ENCODE measurements at places on chromosomes 7 and 10.
A peak's percentile ranks its signal among the peaks of the same experiment; 100 is the strongest.

- DNase-seq = no peak
Measured at GRCh38 chr10:111565542-111565941, 488.7 kb downstream of the ADRA2A start.

GRCh38 chr10:77616766-77617165 is 20.8 kb downstream of the KCNMA1 start:
- no peak for DNase-seq

- no peak for DNase-seq
Measured at GRCh38 chr10:70418229-70418628, 14.3 kb downstream of the EIF4EBP2 start.

GRCh38 chr7:157121184-157121715 is 17.5 kb upstream of the UBE3C start:
- DNase-seq = no peak

DNA sequence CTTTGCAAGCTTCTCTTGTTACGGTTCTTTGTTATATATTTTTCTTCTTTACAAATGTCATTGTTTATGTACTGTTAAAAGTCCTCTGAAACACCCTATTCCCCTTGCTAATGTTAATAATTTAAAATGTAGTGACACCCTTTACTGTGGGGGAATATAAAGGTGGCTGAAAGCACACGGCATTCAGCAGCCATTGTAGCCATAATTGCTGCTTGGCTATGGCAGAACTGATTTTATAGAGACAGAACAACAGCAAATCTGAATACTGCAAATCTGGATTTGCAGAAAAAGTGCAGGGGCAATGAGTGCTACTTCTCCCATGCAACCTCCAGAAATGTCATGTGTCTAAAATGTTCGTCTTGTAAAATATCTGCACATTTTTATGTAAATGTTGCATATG is 3.7 kb upstream of the WASL start:
- no peak for DNase-seq

GRCh38 chr10:49280001-49280408 is 19.0 kb upstream of the C10orf71 start:
- peak; percentile 23 for DNase-seq

GRCh38 chr10:44386546-44387052 is 1.7 kb upstream of the CXCL12 start:
- DNase-seq = no peak

GRCh38 chr7:46651070-46651469 is 730.0 kb upstream of the IGFBP3 start:
- DNase-seq = no peak

DNA sequence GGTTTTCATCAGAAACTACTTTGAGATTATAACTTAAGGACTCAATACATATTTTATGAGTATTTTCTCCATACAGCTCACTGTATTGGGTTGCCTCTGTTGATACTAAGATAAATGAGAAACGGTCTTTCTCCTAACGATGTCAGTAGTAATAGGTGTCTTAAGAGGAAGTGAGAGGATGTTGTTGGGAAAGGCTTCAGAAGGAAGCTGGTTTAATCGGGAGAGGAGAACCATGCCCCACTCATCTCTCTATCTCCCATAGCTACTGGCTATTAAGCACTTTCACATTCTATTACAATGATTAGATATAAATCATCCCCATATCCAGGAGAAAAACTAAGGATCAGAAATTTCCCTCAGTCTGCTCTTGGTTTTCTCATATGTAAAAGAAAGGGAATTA is 2.0 kb downstream of the CLEC5A start:
- DNase-seq = no peak

GRCh38 chr10:15472008-15472407 is 100.9 kb upstream of the FAM171A1 start:
- DNase-seq = no peak

- DNase-seq = no peak
Measured at GRCh38 chr7:3277604-3278572, 23.2 kb upstream of the SDK1 start.

DNA sequence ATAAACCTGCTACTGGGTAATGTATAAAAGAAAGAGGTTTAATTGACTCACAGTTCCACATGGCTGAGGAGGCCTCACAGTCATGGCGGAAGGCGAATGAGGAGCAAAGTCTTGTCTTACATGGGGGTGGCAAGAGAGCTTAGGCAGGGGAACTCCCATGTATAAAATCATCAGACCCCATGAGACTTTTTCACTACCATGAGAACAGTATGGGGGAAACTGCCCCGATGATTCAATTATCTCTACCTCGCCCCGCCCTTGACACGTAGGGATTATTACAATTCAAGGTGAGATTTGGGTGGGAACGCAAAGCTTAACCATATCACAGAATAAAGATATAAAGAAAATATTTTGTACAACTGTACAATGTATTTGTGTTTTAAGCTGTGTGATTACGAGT is 39.4 kb upstream of the PLCE1 start:
- no peak for DNase-seq

DNA sequence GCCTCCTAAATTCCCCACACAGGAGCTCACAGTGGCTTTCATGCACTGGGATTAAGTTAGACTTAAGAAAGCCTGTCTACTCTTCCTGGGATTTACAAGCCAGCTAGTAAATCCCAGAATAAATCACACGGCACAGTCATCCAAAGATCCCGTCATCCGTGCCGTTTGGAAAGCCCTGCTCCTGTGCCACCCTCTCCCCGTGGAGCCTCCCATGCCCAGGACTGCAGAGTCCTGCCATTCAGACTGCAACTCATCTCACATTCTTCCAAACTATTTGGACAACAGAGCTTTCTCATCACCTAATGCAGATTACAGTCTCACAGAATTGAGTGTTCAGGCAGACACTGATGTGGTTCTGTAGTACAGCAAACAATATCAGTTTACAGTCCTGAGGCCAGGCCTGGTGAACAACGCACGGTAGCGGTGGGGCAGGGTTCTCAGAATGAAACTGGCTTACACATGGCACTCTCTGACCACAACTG is 166.5 kb downstream of the EGFR start:
- no peak for DNase-seq

GRCh38 chr10:1577373-1577770 is 160.0 kb downstream of the ADARB2 start:
- DNase-seq = no peak

- no peak for DNase-seq
Measured at GRCh38 chr10:130021383-130021950, 57.4 kb upstream of the EBF3 start.

DNA sequence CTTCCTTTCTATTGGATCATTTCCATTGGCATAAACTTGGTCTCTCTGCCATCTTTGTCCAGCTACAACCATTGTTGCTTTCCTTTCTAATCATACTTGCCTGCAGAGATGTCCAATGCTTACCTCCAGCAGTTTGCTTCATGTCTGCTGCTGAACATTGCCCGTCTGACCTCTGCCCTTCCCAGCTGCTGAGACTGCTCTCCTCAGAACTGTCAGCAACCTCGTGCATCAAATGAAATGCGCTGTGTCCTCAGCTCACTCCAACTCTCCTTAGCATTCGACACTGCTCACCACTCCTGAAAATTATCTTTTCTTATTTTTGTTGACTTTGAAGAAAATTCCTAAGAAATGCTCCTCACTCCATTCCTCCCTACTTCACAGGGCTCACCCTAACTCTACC is 5.0 kb downstream of the FAM170B start:
- DNase-seq = no peak

DNA sequence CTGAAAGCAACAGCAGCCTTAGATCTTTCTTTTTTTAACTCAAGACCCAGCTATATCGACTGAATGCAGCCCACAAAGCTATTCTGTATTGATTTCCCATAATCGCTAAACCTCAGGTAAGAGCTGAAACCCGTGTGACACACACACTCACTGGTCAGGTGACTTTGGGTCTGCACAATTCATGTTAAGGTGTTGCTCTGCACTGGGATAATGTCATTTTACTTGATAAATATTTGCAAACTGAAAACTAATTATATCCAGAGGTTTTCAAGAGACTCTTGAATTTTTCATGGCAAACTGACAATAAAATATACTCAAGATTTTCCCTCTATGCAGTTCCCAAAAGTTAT is 33.1 kb downstream of the SCRN1 start:
- DNase-seq = no peak

GRCh38 chr10:120386896-120387295 is 70.1 kb upstream of the PLPP4 start:
- DNase-seq = no peak

All from bone marrow (tissue), 2 donors.